D341Med (cell line): ENCODE measurements at places on chromosomes 5 and 9.

GRCh38 chr5:35938568-35939227 is at the start of gene CAPSL:
TSS of gene CAPSL (minus strand) at chr5:35938622. CDS start at chr5:35921120, 17,502 bp downstream.
- DNase-seq = no peak

DNA sequence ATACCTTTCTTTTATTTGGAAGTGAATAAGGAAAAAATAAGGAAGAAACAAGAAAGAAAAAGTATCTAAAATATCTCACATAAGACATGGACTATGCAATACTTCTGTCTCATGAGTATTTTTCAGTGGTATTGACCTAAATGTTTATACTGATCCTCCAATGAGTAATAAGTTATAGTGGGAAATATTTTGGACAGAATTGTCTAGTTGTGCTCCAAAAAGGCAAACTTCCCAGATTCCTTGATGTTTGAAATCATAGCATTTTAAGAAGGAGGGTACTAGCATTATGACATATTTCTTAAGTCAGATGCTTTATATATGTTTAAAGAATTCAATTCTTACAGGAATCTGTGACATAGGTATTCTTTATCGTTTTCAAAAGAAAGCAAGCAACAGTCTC is 34.5 kb upstream of the BASP1 start:
- no peak for DNase-seq

DNA sequence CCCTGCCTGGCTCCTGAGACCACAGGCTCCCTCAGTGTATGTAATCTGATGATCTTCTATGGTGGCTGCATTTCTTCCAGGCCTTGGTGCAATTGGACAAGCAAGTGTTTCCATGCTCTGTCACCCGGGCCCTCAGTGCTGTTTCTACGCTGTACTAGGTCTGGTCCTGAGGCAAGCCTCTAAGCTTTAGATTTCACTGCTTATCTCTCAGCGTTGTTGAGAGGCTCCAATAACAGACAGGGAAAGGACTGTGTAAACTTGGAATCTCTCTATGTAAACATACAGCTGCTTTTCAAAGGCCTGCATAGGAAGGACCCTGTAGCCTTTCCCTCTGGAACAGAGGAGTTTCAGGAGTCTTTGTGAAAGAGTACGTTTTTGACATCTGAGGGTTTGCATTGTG is 38.6 kb upstream of the NFIB start:
- no peak for DNase-seq

DNA sequence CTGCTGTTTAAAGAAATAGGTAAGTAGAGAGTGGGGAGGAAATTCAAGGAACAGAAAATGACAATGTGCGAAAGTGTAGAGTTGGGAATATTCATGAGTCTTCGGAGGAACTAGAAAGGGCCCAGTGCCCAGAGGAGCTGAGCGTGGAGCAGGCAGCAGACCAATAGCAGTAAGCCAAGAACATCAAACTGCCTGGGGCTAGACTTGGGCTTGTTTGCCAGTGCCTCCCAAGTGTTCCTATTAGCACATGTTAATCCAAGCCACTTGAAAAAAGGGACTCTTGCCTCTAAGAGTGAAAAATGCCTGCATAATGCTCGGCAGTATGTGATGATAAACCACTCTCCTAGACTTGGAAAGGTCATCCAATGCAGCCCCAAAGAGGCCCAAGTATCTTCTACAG is 1.2 kb upstream of the TAL2 start:
- DNase-seq = no peak

DNA sequence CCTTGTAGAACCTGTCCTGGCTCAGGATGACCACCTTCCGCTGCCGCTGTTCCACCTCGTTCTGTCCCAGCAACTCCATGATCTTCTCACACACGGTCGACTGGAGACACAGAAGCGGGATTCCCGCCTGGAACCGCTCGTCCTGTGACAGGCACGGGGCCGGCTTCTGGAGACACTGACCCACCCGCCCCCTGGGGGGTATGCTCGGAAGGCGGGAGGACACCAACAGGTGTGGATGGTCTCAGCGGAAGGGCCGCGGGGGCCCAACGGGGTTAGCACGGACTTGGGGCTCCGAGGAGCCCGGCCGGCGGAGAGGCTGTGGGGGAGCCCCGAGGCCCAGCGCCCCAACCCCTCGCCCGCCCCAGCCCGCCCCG is 530 bp downstream of the UCK1 start:
- DNase-seq = no peak

GRCh38 chr5:25764733-25765132 is 1120.0 kb upstream of the CDH10 start:
- no peak for DNase-seq
